ENCODE measurements at places on chromosomes 7 and 10.

DNA sequence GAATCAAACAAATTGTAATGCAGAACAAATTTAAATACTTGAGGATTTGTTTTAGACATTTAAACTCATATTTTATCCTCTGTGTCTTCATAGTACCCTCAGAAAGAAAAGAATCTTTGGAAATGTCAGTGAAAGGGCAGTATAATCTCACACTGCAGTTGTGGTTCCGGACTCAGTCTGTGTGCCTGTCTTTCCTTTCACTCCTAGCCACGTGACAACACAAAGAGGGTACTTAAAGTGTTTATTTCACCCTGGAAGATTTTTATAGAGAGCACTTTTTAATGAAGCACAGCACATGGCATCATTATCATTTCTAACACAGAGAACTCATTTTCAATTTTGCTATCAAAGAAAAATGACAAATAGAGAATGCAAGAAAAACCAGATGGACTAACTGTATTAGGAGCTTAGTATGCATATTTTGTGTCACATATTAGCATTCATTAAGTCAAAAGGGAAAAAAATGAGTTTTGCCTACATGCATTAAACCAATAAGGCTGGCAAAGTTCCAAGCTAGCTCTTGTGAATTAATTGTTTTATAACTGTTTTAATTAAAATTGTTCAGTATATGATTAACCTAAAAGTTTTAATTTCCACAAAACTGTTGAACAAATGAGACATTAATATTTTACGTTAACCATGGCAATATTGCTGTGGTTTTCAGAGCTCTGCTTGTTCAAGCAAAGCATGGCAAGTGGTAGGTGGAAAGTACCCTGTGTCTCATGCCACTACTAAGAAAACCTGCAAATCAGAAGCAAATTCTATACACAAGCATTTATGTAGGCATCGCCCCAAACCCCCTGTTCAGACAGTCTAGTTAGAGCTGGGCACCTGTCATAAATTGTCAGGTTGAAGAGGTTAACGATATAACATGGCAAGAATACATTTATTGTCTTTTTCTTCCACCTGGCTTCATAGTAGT, 65.9 kb downstream of the AUTS2 start:
- no peak for DNase-seq

DNA sequence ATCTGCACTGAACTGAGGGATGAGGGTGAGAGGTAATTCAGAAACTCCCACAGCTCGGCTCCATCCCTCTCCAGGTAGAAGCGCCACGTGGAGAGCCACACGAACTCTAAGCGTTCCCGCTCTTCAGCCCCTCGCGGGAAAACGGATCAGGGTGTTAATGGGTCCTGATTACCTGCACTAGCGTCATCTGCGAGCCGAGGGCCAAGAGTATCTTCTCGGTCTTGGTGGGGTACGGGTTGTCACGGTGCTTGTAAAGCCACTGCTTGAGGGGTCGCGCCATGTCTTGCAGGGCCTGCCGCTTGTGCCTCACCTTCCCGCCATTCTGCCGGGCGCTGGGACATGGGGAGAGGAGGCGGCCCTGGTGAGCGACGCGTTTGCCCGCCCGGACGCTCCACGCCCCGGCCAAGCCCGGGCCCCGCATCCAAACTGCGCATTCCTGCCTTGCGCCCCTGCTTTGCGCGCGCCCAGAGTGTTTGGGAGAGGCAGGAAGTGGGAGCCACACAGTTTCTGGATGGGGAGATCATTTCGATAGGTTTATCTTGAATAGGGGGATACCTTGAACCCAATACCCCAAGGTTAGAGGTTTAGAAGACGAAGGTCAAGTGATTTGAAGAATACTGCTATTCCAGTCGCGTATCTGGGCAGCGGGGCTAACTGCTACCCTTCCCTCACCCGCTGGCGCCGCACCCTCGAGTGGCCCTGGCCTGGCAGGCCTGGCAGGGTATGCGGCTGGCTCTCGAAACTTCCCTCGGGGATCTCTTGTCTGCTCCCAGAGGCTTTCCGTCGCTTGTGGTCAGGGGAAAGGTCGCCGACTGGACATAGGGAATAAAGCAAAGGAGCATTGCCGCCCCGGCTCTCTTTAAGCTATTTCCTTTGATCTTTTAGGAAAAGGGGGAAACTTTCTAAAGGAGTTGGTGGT, 4.2 kb downstream of the MKX start:
- no peak for DNase-seq

- no peak for DNase-seq
These were observed 32.9 kb upstream of the KMT2E start for GRCh38 chr7:104980841-104981671.

GRCh38 chr7:127578036-127578684, 7.2 kb downstream of the GCC1 start:
- no peak for DNase-seq

GRCh38 chr10:133394801-133395221, 854 bp downstream of the MTG1 start:
- no peak for DNase-seq

DNA sequence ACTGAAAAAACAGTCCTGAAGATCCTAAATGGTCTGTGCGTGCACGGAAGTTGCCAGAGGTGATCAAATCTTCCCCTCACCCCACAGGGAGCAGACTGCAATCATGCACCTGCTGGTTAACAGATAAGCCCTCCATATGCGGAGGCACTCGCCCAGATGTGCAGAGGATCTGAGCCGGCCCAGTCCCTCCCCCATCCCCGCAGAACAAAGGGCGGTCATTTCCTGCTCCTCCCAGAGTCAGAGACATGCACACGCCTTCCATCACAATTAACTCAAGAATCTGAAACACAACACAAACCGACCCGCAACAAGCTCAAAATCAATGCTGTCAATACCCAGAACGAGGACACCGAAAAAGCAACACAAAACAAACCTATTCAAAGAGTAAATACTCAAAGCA, 24.2 kb downstream of the CRTAC1 start:
- no peak for DNase-seq

DNA sequence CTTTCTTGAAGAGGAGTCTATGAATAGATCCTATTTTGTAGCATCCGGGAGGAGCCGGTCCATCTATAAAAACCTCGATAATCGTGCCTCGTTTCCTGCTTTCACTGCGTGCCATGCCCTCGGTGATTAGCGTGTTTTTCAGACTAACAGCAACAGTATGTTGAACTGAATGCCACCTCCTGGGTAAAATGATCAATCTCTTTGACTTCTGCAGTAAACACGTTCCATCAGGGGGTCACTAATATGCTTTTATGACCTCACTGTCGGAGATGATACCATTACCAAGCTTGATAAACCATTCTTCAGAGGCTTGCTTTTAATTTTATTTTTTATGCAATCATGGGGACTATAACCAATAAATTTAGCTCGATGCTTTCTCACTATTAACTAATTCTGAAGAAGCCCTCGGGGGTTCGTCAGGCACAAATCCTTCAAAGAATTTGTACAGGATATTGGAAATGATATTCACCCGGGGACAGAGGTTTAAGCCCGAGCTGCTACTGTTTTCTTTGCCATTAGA, 228.3 kb downstream of the ADARB2 start:
- DNase-seq, result no peak

GRCh38 chr10:61812052-61812721, 89.3 kb upstream of the ARID5B start:
- no peak for DNase-seq

- no peak for DNase-seq
These were observed 736.9 kb downstream of the PARD3 start for GRCh38 chr10:34078017-34078744.

All from caudate nucleus (tissue), 63 donors.